ENCODE measurements at places on chromosomes 3 and 15. TPM values are rescaled to one million over a fixed set of nuclear protein-coding genes. Genes with fewer than 3 reads are reported as not detected.

GRCh38 chr3:114462750-114463149 lies 168.9 kb downstream of the TIGIT start:
- DNase-seq: no peak

HIGD2B gene
- total RNA-seq: 0.15 TPM

GRCh38 chr15:41507820-41508290 lies 5.8 kb downstream of the LTK start:
- peak; percentile 36 for DNase-seq

C2CD4B gene
- 0.70 TPM for total RNA-seq

GRCh38 chr3:161957467-161957866 lies 460.9 kb downstream of the OTOL1 start:
- no peak for DNase-seq

DNA sequence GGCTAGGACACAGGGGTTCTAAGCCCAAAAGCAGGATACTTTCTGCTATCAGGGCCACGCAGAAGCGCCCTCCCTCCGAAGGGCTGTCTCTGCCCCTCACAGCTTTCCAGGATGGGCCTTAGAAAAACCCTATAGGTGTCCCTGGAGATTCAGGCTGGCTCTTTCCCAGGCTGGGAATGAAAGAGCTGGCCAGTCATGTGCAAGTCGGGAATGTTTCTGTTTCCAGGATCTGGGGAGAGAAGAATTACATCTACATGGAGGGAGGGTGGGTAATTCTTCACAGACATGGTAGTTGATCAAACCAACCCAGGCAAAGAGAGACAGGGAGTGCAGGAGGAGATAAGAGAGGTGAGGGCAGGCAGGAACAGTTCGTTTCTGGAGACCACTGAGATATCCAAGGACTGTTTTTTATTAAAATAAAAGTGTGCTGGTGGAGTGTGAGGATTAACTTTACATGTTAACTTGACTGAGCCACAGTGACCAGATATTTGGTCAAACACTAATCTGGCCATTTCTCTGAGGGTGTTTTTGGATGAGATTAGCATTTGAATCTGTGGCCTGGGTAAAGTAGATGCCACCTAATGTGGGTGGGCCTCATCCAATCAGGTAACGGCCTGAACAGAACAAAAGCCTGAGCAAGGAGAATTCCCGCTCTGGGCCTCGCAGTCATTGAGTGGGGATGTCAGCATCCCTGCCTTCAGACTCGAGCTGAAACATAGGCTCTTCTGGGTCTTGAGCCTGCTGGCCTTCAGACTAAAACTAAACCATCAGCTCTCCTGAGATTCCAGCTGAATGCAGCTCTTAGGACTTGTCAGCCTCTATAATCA lies 15.3 kb downstream of the NUP210 start:
- DNase-seq: no peak

GRCh38 chr3:8712045-8712907 lies 21.3 kb upstream of the CAV3 start:
- DNase-seq: peak; percentile 90

WDR72 gene
- 11.8 TPM for total RNA-seq

- DNase-seq: peak; percentile 32
Observed at GRCh38 chr3:151169262-151169947, 33.6 kb downstream of the GPR171 start.

GRCh38 chr3:101464235-101464634 lies 48.8 kb downstream of the SENP7 start:
- DNase-seq: no peak

GRCh38 chr3:167936019-167936418 lies 159.7 kb downstream of the GOLIM4 start:
- DNase-seq: no peak

GNB4 gene
- total RNA-seq: 42.0 TPM

LXN gene
- 50.3 TPM for total RNA-seq

GRCh38 chr15:70504299-70504951 lies 258.9 kb downstream of the UACA start:
- peak; percentile 55 for DNase-seq

DNA sequence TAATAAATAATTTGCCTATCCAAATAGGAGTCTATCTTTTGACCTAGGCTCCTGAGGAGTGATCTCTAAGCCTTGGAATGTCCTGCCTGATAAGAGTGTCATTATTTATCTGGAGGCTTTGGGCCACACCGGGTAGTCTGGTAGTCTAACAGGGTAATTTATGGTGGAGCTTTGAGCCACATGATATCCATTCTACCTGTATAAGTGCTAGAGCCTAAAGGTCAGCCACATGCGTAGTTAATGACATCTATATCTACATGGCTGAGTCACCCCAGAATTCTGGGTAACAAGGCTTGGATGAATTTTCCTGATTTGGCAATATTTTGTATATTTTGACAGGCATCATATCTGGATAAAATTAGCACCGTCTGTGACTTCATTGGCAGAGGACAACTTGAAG lies 681.4 kb downstream of the MCTP2 start:
- DNase-seq: no peak

DNA sequence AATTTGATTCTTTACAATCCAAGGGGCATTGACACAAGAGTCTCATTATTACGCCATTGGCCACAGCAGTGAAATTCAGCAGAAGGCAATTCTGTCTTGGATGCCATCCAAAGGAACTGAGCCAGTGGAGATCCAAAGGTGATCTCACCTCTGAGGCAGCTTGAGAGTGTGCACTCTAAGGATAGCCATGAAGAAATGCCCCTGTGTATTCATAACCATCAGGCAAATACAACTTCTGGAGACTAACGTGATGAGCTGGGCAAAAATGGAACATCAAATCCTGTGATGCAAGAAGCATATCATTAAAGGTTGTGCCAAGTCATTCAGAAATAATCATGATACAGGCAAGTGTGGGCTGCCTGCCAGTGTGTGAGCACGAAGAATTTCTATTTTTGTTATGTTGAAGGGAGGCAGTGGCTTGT lies 41.4 kb downstream of the ROBO2 start:
- peak; percentile 84 for DNase-seq

DNA sequence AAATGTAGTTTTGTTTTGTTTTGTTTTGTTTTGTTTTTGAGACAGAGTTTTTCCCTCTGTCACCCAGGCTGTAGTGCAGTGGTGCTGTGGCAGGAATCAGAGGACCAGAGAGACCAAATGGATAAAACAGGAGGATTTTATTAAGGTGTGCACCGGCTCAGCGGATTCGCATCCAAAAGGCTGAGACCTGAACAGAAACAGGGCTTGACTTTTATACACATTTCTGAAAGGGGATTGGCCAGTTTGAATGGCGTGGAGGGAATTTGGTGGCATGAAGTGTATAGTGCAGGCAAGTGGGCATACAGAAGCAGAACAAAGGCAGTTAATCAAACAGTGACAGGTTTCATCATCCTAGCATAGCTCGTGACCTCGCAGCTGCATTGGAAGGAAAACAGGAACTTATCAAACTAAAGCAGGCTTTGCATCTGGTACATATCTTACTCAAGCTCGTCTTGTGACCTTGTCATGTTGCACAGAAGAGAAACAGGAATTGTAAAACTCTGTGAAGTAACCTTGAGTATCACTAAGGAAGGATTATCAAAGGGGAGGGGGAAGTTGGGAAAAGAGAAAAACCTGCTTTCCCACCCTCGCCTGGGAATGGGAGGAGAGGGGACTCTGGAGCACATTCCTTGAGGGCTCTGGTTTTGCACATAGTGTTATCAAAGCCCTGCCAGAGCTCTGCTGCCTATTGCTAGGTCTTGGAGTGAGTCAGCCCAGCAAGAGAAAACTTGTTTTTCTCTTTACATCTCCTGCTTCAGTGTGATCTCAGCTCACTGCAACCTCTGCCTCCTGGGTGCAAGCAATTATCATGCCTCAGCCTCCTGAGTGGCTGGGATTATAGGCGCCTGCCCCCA lies 38.5 kb downstream of the C3orf62 start:
- no peak for DNase-seq

THRB gene
- total RNA-seq: 46.1 TPM

SNX22 gene
- 0.17 TPM for total RNA-seq

PLSCR2 gene
- total RNA-seq: 1.4 TPM

GOLGA8J gene
- 0.10 TPM for total RNA-seq

ZNF774 gene
- 2.4 TPM for total RNA-seq

GATA2 gene
- total RNA-seq: 4.3 TPM

- no peak for DNase-seq
Observed at GRCh38 chr15:39461536-39462130, 119.2 kb upstream of the THBS1 start.

GRCh38 chr15:33093222-33093621 lies 101.3 kb downstream of the FMN1 start:
- no peak for DNase-seq

DNA sequence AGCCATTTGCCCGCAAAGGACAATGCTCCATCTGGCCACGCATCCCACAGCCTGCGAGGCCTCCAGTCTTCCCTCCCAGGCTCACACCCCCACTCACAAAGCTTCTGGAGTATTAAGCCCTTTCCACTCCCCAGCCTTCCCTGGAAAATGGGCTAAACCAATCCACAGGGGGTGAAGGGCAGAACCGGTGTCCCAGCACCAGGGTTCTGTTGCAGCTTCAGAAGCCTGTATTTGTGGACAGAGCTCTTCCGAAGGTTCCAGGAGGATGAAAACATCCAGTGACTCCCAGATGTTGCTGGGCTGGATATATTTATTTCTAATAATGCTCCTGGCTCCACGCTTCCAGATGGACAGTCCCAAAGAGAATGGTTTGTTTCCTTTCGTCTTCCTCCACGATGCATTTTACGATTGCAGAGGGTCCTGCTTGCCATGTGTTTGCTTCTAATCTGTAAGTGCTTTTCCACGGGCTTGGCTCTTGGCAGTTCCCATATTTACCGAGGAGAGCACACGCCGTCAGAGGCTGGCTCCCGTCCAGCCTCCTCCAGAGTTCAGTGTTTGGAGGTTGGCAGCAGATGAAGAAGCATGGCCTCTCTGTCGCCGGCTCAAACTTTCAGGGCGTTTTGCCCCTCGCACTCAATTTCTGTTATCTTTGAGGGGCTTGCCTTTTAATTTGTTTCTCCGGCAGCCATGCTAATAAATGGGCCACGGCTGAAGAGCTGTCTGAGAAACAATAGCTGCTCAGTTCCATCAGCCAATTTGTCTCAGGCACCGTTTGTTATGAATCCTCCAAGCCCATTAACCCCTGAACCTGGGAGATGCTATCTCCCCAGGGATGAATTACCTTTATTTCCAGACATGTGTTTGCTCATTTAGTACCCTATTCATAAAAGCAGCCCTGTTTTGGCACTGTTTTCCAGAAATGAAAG lies 367.9 kb upstream of the PROK2 start:
- peak; percentile 31 for DNase-seq

GRCh38 chr3:27596334-27596841 lies 112.2 kb upstream of the SLC4A7 start:
- peak; percentile 91 for DNase-seq

- DNase-seq: no peak
Observed at GRCh38 chr3:123168122-123168521, 33.6 kb upstream of the SEC22A start.

XCR1 gene
- not detected for total RNA-seq

- DNase-seq: no peak
Observed at GRCh38 chr3:193962986-193963685, 172.8 kb upstream of the HES1 start.

GRCh38 chr15:68055224-68055705 lies 1.1 kb downstream of the PIAS1 start:
- peak; percentile 73 for DNase-seq

GRCh38 chr3:122443090-122443489 lies 27.2 kb upstream of the WDR5B start:
- no peak for DNase-seq

- DNase-seq: no peak
Observed at GRCh38 chr15:31005660-31006059, 14.2 kb upstream of the MTMR10 start.

DNA sequence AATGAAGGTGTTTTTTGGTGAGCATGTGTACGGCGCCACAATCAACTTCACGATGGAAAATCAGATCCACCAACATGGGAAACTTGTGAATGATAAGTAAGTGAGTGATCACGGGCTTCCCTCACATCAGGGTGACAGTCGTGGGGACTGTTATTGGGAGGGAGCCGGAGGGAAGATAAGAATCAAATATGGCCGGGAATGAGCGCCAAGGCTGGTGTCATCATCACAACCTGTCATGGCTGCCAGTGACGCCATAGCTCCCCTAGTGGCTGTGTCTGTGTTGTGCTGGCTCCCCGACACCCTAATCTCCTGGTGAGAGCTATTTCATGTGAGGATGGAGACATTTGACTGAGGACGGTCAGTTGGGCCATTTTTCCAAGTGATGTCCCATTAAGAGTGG lies 168.5 kb downstream of the SV2B start:
- no peak for DNase-seq

- DNase-seq: peak; percentile 49
Observed at GRCh38 chr3:157131861-157132260, 28.1 kb downstream of the CCNL1 start.

GRCh38 chr3:116815831-116816588 lies 106.4 kb downstream of the TUSC7 start:
- peak; percentile 4 for DNase-seq

- DNase-seq: no peak
Observed at GRCh38 chr3:45966371-45966791, 23.1 kb downstream of the CXCR6 start.

DNA sequence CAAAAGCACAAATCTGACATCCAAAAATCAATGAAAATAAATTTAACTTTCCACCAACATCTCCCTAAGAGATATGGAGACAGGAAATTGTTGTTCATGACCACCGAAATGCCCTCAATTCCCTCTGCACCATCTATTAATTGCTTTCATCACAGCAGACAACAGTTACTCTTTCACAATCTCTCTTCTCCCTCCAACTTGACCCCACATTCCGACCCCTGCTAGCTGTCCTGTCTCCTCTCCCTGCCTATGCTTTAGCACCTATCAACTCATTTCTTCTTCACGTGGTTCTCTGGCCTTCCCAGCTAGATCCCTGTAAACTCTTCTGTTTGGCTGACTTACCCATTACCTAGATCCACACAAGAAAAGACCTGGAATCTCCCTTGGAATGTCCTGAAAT lies 173.9 kb upstream of the ADAMTS9 start:
- no peak for DNase-seq

HTR3D gene
- 0.10 TPM for total RNA-seq

DNA sequence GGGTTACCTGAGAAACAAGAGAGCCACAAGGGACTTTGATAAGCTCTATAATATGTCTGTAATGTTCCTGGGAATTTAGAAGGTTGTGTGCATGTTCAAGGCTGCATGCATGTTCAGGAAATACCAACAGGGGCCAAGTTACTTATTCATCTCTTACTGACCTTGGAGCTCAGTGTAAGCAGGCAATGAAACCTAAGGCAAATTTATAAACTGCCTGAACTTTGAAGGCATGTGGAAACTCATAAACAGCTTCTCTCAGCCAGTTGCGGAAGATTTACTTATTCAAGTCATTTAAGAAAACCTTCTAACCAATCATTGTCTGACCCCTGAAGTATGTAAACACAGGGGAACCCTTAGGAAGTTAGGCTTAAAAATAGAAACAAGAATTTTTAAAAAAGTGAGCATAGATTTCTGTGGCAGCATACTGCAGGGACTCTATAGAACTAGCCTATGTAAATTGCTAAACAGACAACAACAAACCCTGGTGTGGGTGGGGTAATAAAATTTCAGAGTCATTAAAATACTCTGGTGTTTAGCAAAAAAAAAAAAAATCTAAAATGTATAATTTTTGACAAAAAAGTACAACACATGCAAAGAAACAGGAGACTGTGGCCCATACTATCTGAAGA lies 57.2 kb downstream of the SLC15A2 start:
- peak; percentile 88 for DNase-seq

RETNLB gene
- total RNA-seq: not detected

GRCh38 chr3:197171481-197172067 lies 126.8 kb downstream of the DLG1 start:
- DNase-seq: no peak

- no peak for DNase-seq
Observed at GRCh38 chr3:147213633-147214032, 192.7 kb downstream of the ZIC4 start.

LRRC31 gene
- total RNA-seq: 1.2 TPM

All from renal cortical epithelial cell (primary cell).